ENCODE measurements at places on chromosomes 11 and 22.

- DNase-seq, result no peak
Measured at GRCh38 chr22:49512487-49513165, 315.0 kb downstream of the BRD1 start.

DNA sequence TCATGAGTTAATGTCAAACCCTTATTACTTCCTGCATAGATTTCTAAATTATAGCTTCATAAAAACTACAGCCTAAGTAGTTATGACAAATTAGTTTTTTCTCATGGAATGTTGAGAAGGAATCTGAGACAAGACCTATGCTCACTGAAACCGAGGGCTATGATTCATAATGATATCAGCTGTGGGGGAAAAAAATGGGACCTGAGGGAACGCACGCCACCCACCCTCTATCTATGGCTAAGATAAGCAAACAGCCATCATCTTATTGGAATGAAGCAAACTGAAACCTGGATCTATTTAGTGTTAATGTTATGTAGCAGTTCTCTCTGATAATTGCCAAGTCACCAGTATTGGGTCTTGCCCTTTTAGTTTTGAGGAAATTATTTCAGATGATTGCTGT is 906.9 kb upstream of the RAG2 start:
- no peak for DNase-seq

DNA sequence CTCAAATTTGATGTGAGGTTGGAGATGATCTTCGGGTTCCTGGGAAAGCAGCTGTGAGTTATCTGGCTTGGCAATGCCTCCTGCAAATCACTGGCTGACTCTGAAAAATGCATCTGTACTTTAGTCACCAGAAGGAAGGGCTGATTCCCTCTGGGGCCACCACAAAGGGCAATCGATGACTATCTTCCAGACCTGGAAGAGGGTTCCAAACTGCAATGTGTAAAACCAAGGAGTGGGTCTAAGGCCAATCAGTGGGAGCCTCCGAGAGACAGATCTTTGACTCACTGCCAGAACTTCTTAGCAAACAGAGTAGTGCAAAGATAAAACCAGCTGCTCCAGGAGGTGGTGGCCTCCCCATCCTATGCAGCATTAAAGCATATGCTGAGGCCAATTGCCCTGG is 29.1 kb upstream of the PAK1 start:
- DNase-seq, result no peak

DNA sequence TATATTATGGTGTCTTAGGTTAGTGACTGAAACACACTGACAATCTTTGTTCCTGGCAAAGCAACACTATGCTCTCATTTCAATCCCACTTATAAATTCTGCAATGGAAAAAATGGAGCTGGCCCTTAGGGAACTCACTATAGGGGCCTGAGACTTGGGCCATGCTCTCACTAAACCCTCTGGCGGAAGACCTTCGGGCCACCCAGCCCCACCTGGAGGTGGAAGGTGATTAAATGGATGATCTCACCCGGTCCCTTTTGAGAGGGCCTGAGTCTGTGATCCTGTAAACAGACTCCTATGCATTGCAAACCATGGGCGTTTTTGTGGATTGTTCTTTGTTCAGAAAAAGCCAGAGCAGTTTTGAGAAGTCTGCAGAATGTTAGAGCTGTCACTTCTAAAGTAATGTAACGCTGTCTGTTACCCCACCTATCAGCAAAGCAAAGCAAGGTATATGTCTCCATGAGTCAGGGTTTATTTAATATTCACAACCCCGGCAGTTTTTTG is 17.0 kb upstream of the CDON start:
- no peak for DNase-seq

DNA sequence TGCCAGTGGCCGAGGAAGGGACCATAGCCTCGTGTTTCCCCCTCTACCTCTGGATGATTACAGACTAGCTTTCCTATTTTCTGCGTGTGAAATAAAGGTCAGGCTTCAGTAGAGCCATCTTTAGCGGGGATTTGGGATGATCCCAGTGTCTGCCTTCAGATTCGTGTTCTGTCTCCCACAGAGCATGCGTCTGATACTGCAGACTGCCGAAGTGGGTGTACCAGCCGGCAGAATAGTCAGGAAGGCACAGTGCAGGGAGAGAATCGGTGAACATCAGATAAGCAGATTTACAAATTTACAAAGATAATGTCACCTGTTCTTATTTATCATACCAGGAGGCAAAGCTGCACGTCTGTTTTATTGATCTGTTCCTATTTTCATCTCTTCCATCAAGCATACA is 11.1 kb downstream of the CTTN start:
- no peak for DNase-seq

DNA sequence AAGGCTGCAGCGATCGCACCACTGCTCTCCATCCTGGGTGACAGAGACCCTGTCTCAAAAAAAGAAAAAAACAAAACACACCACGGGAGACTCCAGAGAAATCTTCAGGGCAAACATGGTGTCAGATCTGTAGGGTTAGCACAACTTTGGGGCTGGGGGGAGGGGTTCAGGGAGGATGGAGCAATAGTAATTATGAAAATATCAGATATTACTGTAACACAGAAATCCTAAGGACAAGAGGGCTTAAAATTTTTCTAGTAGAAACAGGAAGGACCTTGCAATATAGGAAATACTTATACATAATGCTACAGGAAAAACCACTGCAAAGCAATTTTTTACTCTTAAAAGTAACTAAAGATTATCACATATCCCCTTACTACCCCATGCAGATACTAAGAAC is 13.8 kb downstream of the EIF4ENIF1 start:
- DNase-seq, result no peak

GRCh38 chr11:4026389-4026788 is 68.2 kb upstream of the RRM1 start:
- no peak for DNase-seq

GRCh38 chr22:35742342-35743100 is 24.8 kb downstream of the APOL5 start:
- no peak for DNase-seq

DNA sequence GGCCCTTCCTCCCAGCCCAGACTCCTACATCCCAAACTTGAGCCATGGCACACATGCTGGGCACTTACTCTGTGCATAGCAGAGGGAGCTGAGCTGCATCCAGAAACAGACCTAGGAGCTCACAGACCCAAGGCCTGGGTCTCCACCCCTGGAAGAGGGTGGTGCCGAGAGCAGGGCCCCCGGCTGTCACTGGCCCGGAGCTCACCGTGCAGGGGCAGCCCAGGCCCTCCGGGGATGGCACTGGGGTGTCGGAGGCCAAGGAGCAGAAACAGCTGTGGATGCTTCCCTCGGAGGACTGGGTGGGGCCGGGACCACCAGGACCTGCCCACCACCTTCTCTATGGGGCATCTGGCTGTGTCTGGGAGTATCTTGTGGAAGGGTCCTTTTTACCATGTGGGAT is 4.3 kb upstream of the APOBEC3A start:
- DNase-seq, result peak; percentile 1

DNA sequence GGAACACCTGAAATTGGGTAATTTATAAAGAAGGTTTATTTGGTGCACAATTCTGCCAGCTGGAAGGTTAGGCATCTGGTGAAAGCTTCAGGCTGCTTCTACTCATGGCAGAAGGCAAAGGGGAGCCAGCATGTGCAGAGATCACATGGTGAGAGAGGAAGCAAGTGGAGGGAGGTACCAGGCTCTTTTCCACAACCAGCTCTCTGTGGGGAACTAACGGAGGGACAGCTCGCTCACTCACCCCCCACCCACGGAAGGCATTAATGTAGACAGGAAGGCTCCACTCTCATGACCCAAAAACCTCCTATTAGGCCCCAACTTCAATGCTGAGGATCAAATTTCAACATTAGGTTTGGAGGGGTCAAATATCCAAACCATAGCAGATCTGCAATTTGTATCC is 75.6 kb upstream of the ARHGAP32 start:
- DNase-seq, result no peak

- no peak for DNase-seq
Measured at GRCh38 chr22:30206944-30207343, 39.6 kb downstream of the LIF start.

GRCh38 chr22:49582181-49582580 is 245.5 kb downstream of the BRD1 start:
- DNase-seq, result no peak

DNA sequence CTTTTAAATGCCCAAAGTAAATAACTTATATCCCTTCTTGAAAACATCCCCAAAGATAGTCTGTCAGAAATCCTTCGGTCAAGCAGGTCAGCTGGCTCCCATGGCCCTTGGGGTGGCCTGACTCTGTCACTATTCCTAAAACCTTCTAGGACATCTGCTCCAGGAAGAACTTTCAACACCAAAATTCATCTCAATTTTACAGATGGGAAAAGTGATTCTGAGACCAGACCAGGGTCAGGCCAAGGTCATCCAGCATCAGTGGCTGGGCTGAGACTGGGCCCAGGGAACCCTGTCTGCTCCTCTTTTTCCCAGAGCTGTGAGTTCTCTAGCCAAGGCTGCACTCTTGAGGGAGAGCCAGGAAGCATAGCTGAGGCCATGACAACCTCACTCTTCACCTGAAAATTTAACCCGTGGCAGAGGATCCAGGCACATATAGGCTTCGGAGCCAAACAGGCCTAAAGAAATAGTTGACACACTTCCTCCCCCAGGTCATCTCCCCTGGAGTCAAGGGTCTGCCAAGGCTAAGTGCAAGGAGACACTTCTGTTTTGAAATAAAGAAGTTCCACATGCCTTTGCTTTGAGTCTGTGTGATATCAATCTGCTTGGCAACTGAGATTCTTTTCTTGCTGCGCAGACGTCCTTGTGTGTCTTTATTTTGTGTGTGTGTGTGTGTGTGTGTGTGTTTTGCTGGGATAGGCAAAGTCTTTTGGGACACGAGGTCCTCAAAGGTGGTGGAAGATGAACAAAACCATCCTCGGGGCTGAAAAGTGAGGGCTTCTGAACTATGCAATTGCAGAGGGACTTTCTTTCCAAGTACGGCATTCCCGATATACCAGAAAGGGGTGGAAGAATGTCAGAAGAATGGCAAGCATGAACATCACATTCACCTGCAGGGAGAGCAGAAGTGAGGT is 16.8 kb upstream of the PRG2 start:
- no peak for DNase-seq

- no peak for DNase-seq
Measured at GRCh38 chr11:79353706-79354105, 87.1 kb downstream of the TENM4 start.

GRCh38 chr11:917426-917825 is 6.8 kb upstream of the CHID1 start:
- no peak for DNase-seq

GRCh38 chr11:95262994-95263765 is 32.2 kb upstream of the SESN3 start:
- DNase-seq, result no peak

DNA sequence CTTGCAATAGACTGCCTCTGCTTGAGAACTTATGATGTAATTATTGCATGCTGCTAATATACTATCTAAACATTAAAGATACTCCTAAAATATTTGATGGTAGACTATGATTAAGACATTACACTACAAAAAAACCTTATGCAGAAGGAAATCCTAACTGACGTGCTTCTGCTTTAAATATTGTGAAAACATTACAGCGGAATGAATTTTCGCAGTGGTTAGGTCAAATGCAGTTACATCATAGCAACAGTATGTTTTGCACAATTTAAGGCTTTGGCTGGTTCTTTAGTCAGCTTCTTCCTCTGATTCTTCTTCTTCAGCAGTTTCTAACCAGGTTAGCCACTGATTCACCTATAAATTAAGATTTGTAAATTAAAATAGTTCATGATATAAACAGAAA is 11.2 kb downstream of the EIF4G2 start:
- DNase-seq, result no peak

DNA sequence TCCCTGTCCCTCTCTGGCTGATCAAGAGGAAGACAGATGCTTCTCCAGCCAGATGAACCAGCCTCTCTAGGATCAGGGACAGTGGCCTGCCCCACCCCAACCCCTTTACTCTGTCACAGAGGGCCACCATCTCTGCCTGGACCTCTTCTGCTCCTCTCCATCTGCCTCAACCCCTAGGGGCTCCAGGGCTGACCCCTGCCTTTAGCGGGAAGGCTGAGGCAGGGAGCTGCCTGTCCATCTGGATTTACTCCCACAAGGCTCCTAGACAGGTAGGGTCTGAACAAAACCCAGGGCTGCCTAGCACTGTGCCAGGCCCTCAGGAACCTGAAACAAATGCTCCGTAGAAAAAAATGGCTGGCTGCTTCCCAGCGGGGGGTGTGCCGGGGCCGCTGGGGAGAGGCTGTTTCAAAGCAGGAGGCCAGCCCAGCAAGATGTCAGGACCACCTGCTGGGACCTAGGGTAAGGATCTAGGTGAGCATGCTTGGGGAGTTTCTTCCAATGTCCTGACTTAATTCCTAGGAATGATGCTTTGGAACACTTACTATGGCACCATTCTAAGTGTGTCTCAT is 3.2 kb downstream of the CHST1 start:
- DNase-seq, result no peak

GRCh38 chr11:43923406-43924111 is 18.9 kb upstream of the C11orf96 start:
- no peak for DNase-seq

DNA sequence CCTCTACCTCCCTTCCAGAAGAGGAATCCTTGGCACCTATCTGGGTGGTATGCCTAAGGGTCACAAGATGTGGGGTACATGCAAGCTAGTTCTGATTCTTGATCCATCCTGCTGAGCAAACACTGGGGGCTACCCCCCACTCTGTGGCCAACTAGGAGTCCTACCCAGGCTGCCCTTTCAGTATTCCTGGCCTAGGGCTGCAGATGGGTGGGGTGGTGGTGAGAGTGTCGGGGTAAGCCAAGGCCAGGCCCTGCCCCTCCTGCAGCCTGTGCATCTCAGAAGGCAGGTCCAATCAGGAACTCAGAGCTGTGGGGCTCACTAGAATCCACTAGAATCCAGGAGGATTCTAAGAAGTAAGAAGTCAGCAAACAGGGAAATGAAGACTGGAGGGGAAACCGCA is 10.9 kb downstream of the SSH3 start:
- DNase-seq, result no peak

DNA sequence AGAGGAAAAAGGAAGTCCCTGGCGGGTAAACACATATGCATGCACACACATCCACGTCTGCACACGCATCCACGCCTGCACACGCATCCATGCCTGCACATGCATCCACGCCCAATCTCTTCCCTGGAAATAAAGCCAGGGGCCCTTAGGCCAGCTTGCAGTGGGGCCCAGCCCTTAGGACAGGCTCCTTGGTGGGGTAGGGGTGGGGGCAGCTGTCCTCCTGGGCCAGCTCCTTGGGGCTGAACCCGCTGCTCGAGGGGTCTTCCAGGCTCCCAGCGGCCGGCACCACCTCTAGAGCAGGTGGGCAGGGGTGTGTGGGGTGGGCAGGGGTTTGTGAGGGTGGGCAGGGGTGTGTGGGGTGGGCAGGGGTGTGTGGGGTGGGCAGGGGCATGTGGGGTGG is 1.9 kb downstream of the C11orf21 start:
- DNase-seq, result no peak

GRCh38 chr11:25566298-25567200 is 765.4 kb upstream of the ANO3 start:
- DNase-seq, result no peak

- no peak for DNase-seq
Measured at GRCh38 chr11:78708388-78708787, 133.7 kb upstream of the NARS2 start.

GRCh38 chr11:73259406-73260126 is 12.6 kb upstream of the P2RY6 start:
- DNase-seq, result no peak

All from RPMI8226 (cell line).